SHP77 (cell line): ENCODE measurements at places on chromosomes 5 and 9.

GRCh38 chr5:144333336-144333920 is 162.8 kb downstream of the KCTD16 start:
- DNase-seq, result peak; percentile 19

DNA sequence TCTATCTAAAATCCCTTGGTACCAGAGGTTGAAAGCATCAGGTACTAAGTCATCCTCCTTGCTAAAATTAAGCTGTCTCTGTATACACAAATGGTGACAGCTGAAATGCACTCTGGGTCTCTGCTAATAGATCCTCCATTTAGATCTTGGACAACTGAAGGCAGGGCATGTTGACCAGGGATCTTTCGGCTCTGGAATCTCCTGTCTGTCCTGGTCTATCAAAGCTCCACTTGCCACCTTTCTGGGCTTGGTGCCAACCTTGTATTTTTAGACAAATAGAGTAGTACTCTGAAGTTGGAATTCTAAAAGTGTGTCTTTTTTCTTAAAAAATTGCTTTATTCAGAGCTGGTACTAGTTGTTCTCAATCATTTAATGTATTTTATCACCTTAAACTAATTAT is 135.2 kb upstream of the HMHB1 start:
- peak; percentile 30 for DNase-seq

- DNase-seq, result no peak
Observed at GRCh38 chr5:142726188-142726731, 40.4 kb upstream of the FGF1 start.

DNA sequence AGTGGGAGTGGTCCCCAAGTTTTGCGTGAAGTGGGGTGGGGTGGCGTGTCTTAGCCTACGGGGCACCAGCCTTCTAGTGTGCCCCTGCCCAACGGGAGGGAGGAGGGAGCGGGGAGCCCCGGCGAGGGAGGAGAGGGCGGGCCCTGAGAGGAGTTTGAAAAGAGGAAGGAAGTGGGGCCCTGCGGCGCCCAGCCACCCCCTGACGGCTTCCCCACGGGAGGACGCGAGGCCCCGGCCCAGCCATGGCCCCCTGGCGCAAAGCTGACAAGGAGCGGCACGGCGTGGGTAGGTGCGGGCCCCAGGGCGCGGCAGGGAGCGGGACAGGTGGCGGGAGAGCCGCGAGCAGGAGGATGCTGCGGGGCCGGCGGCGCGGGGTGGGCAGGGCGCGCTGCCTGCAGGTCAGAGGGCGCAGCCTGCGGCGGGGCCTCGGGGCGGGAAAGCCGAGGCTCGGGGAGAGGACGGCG is at the start of gene DOCK2:
DOCK2 (plus strand) TSS at position 191 of the 464 bp plus-strand sequence; CDS start at position 243, 52 bp downstream.
- no peak for DNase-seq
